Smooth muscle cell of bladder (primary cell): ENCODE measurements at places on chromosomes 1 and 21. TPM values are rescaled to one million over a fixed set of nuclear protein-coding genes. Genes with fewer than 3 reads are reported as not detected.

Gene AMY2A
- not detected in 2 replicates for total RNA-seq

Gene NPPB
- total RNA-seq: not detected in 2 replicates

Gene SIK1
- 1.3 and 1.7 TPM in 2 replicates for total RNA-seq

Gene VWA5B1
- not detected in 2 replicates for total RNA-seq

Gene OR2L2
- total RNA-seq: under 0.01 TPM in 1 of 2 replicates, not detected in the other

Gene SLC2A5
- total RNA-seq: 1.4 and 10.7 TPM in 2 replicates

Gene AADACL4
- total RNA-seq: under 0.01 and 0.83 TPM in 2 replicates

Gene DNAJC6
- 0.14 and 0.28 TPM in 2 replicates for total RNA-seq

Gene LRRC53
- not detected in 2 replicates for total RNA-seq

Gene TGFBR3
- total RNA-seq: 67.0 and 77.4 TPM in 2 replicates

Gene TCEA3
- 11.1 and 19.6 TPM in 2 replicates for total RNA-seq

Gene OR2T4
- total RNA-seq: not detected in 2 replicates

Gene PGLYRP4
- not detected in 2 replicates for total RNA-seq

Gene TMEM51
- total RNA-seq: 6.8 and 8.8 TPM in 2 replicates

Gene IVL
- not detected in 2 replicates for total RNA-seq
